Pons (tissue), 1 donor: ENCODE measurements at places on chromosomes 1 and 21.

DNA sequence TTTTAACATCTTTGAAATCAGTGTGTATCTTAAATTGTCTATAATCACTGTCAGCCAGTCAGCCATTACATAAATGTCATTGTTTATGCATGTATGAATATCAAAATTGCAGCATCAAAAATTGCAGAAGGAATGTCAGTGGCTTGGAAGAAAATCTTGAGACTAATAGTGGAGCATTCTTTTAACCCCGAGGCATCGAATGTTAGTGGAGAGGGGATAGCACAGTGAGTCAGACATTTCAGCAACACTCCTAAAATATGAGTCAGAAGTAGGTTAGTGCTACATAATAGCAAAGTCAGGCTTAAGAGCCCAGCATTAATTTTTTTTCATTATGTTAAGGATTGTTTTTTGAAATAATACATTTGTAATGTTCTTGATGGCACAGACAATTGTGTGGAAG is 45.5 kb downstream of the SNRPE start:
- DNase-seq: no peak

DNA sequence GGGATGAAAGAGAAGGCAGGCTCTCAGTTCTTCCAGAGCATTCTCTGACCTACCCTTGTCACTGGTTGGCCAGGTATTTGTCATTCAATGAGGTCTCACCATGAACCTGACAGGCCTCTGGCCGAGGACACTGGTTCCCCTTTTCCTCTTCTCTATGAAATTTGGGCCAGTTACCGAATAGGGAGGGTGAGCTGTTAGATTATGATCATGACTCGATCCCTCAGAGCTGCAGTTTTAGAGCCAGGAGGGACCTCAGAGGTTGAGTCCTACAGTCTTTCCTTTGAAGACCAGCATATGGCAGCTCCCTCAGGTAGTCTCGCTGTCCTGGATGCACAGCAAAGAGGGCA is 29.5 kb upstream of the CLSTN1 start:
- no peak for DNase-seq

- DNase-seq: no peak
Observed at GRCh38 chr1:81706650-81707435, 93.9 kb upstream of the ADGRL2 start.

- DNase-seq: no peak
Observed at GRCh38 chr1:170694172-170694926, 30.4 kb downstream of the PRRX1 start.

DNA sequence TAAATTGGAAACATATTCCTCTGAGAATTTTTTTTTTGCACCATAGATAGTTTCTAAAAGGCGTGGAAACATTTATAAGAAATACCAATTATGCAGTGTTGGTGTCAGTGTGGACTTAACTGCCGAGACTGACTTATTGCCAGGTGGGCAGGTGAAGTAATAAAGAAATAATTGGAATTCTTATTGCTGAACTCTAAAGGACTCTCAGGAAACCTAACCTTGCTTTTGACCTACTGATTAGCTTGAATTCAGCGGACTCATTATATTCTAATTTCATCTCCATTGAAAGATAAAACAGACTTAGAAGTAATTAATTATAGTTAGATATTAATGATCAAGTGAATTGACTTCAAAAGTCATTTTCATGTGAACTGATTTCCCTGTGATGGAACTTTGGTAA is 26.3 kb downstream of the KCNK1 start:
- DNase-seq: no peak

DNA sequence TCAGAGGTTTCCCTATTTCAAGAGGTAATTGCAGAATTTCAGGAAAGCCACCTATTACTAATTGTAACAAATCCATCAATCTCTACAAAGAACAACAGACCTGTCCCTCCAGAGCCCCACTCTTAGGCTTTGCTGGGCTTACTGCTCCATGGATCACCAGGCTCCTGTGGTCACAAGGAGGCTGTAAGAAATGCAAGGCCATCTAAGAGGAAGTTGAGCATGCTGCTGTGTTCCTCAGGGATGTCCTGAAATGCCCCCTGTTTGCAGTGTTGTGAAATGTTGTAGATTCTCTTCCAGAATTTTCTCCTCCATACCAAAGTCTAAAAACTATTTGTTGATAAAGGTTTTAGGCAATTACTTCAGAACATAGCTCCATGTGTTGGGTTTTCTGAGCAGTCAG is 24.4 kb upstream of the DUSP23 start:
- DNase-seq: peak; percentile 33
